RWPE2 (cell line): ENCODE measurements at places on chromosomes 7 and 10.

GRCh38 chr10:224571-224970 lies 89.3 kb downstream of the ZMYND11 start:
- DNase-seq: no peak

DNA sequence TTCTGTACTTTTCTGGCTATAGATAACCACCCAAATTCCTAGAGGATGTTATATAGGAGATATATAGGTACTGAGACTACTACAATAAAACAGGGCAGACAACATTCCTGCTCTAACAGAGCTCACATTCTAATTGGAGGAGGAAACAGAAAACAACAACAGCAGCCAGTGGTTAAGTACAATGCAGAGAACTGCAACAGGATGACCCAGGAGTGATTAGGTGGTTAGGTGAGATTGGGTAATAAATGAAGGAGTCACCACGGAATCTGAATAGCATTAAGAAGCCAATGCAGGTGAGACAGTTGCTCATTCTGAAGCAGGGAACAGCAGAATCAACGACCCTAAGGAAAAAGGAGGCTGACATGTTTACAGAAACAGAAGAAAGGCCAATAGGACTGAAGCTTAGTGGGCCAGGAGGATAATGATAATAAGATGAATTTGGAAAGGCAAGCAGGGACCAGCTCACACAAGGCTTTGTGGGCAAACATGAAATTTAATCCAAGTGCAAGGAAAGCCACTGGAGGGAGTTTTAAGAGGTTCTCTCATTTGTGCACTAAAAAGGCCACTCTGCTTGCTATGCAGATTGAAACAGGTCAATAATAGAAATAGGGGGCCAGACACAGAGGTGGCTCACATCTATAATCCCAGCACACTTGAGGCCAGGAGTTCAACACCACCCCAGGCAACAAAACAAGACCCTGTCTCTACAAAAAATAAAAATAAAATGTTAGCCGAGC lies 16.9 kb upstream of the REEP3 start:
- DNase-seq: no peak

DNA sequence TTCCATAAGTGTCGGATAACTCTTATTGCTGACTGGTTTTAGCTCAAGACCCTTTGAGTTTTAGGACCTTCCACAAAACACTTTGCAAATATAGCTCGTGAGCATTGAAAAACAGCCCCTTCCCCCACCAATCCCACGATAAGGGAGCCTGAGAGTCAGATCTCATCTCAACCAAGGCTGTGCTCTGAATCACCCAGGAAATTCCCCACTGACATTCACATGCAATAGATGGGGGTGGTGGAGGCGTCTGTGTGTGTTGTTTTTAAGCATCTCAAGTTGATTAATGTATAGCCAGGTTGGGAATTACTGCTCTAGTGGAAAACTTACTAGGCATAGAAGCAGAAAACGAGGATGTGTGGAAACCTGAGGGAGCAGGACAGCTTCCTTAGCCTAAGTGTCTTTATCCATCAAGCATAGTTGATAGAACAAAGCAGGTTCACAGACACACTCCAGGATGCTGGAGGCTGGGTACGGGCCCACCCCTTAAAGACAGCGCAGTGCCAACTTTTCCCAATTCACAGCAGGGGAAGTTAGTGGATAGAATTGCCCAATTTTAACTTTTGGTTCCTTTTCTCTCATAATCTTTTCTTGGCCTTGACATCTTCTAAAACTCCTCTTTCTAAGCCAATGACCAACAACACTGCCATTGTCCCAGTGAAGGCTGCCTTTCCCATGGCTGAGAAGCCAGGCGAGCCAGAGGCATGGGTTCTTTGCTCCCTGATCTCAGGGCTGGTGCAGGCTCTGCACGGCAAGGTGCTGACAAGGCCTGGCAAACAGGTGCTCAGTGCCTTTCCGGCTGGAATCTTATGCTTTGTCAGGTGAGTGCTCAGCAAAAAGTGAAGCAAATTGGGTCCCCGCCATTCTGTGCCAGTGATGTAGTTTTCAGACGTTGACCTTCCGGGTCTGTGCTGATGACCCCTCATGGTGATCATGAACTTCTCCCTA lies 98.5 kb upstream of the INSIG1 start:
- no peak for DNase-seq

GRCh38 chr10:78876449-78876848 lies 192.3 kb upstream of the ZMIZ1 start:
- no peak for DNase-seq

DNA sequence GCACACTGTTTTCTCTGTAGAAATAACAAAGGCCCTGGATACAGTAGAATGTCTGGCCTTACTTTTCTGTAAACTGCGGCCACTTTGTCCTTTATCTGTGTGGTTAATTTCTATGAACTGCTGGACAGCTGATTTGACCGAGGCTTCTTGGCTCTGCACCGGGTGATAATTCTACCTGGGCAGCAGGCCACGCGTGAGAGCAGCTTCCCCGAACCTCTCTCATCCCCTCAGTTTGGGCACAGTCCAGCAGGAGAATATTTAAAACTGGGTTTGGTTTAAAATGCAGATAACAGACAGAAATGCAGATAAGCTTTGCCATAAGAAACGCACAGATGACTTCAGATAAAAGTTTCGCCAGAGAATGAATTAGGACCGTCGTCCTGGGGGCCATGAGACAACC lies 81.0 kb downstream of the CELF2 start:
- no peak for DNase-seq

GRCh38 chr7:25893436-25893835 lies 258.6 kb upstream of the NFE2L3 start:
- DNase-seq: no peak
